ENCODE measurements at places on chromosomes 4 and X. TPM values are rescaled to one million over a fixed set of nuclear protein-coding genes. Genes with fewer than 3 reads are reported as not detected.

FAM9C gene
- not detected for total RNA-seq

HAUS7 gene
- total RNA-seq: 45.9 TPM

GAGE12H gene
- not detected for total RNA-seq

UGT2B7 gene
- total RNA-seq: not detected

CSAG3 gene
- total RNA-seq: 0.35 TPM

Data from activated CD4-positive, alpha-beta T cell treated with anti-CD3 and anti-CD28 coated beads, Interleukin-2, amount 10 ng/mL, durations not matched to agents 7 days and 5 days (primary cell).